ENCODE measurements at places on chromosomes 5 and 9. TPM values are rescaled to one million over a fixed set of nuclear protein-coding genes. Genes with fewer than 3 reads are reported as not detected.

Gene TAF11L10
- not detected for total RNA-seq

Gene SPATA31A3
- not detected for total RNA-seq

Gene LSM11
- 9.0 TPM for total RNA-seq

Gene ABLIM3
- 31.1 TPM for total RNA-seq

Gene FRMD3
- 14.8 TPM for total RNA-seq

Gene RABL6
- total RNA-seq, result 73.3 TPM

Gene NR3C1
- total RNA-seq, result 25.0 TPM

Gene MOB3B
- under 0.01 TPM for total RNA-seq

Gene TLN1
- 441 TPM for total RNA-seq

Gene C7
- 0.09 TPM for total RNA-seq

Gene LRRC19
- not detected for total RNA-seq

Gene DMRT3
- total RNA-seq, result not detected

Gene FBP2
- not detected for total RNA-seq

Gene TMC1
- total RNA-seq, result 2.1 TPM

Gene PCDHB10
- total RNA-seq, result 1.0 TPM

Gene SLC36A2
- total RNA-seq, result not detected

Gene KIF27
- total RNA-seq, result 3.0 TPM

Gene GLIPR2
- 45.4 TPM for total RNA-seq

Gene IFNA5
- total RNA-seq, result 0.09 TPM

Gene MAMDC4
- total RNA-seq, result 4.9 TPM

Gene ADCY2
- total RNA-seq, result not detected

Gene SPATA31E1
- total RNA-seq, result not detected

Gene STPG3
- total RNA-seq, result not detected

Gene ATG10
- total RNA-seq, result 5.3 TPM

Gene TLX3
- total RNA-seq, result not detected

Gene OTULIN
- total RNA-seq, result 15.4 TPM

Gene CSF2
- 0.36 TPM for total RNA-seq
